ENCODE measurements at places on chromosomes 11 and 22.
A peak's percentile ranks its signal among the peaks of the same experiment; 100 is the strongest.

- no peak for DNase-seq
Observed at GRCh38 chr11:84720706-84721402, 906.3 kb downstream of the DLG2 start.

DNA sequence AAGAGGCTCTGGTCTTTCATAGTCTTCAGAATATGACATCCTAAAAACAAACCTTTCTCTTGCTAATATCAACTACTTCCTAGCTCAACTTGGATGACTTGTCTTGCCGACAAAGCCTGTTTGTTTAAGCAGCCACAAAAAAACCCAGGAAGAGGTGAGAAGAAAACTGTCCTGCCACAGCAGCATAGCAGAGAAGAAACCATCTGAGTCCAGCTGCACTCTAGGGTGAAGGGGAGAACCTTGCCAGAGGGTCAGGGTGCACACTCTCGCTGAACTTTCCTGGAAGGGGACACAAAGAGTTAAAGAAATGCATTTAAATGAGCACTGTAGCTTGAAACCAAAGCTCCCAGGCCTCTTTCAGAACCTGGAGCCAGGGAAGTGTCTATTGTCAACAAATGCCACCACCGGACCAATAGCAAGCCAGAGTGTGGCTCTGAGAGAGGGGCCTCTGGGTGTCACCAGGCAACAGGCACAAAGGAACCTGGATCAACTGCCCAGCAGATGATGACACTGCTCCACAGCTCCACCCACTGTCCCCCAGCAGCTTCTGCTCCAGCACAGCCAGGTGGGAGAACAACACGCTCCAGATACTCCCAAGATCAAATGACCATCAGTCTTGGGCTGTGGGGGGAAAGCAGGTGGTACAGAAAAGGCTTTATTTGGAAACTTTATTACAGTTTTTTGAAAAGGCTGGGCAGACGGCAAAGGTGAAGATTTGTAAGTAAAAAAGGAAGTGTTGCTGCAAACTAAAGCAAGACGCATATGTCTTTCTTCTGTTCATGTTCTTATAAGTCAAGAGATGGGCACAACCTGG, 105.7 kb downstream of the RASSF10 start:
- peak; percentile 78 for DNase-seq

- DNase-seq = no peak
Observed at GRCh38 chr22:20663137-20663828, 110.6 kb upstream of the SERPIND1 start.

GRCh38 chr11:62401811-62402210, 17.0 kb upstream of the SCGB1A1 start:
- DNase-seq = no peak

GRCh38 chr11:75063741-75064314, 32.8 kb downstream of the OR2AT4 start:
- DNase-seq = no peak

- no peak for DNase-seq
Observed at GRCh38 chr11:14544611-14545010, 24.4 kb upstream of the PSMA1 start.

GRCh38 chr11:60921259-60921658, 3.0 kb upstream of the TMEM132A start:
- no peak for DNase-seq

DNA sequence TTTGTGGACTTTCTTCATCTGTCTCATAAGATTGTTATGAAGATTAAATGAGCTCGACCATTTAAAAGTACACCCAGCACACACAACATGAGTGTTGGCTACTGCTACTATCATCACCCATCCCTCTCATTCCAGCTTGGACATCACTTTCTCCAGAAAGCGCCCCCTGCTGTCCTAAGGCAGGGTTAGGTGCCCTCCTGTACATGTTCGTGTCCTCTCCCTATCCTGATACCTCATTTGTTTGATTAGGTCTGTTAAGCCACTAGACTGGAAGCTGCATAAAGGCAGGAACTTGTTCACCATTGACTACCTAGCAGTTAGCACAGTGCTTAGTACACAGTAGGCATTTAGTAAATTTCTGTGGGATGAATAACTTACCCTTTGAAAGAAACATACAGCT, 85.5 kb downstream of the ENTHD1 start:
- DNase-seq = no peak

GRCh38 chr11:120306519-120307242, 18.4 kb upstream of the TLCD5 start:
- DNase-seq = no peak

DNA sequence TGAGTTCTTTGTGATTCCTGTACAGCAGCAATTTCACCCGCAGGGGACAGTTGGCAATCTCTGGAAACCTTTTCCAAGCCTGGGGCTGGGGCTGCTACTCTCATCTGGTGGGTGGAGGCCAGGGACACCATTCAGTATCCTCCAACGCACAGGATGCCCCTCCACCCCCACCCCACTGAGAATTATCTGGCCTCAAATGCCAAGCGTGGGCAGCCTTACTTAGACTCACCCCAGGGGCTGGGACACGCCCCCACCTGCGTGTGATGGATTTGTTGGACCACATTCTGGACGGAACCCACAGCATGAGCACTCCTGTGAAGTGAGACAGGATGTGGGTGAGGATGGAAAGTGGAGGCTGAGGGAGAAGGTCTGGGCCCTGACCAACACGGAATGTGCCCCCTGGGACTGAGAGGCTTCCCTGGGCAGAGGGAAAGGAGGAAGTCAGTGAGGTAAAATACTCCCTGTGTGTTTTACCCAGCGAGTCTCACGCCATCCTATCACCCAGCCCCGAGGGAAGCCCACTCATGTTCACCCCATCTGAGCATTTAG, 13.7 kb downstream of the RASD2 start:
- DNase-seq = no peak

DNA sequence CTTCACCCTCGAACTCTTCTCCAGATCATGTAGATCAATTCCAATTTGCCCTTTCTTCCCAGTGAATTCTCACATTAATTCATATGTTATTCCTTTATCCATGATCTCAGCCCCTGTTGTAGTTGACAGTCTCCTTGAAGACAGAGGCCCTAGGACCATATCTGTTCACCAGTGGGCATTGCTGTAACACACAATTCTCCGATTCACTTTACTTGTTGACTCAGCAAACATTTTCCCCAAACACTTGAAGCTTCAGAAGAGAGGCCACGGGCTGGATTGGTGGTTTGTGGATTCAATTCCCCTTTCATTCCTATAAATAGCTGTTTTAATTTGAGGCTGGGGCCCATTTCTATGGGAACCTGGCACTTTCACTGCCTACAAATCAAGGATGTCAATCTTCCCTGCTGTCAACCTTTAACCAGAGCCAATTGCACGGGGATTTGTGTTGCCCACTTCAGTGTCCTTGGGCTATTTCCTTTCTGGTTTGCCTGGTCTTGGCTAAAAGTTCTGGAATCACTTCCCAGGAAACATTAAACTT, 393.0 kb upstream of the KIRREL3 start:
- DNase-seq = no peak

- no peak for DNase-seq
Observed at GRCh38 chr22:44158816-44159215, 21.9 kb upstream of the PARVG start.

GRCh38 chr11:77175021-77175842, 47.2 kb downstream of the MYO7A start:
- DNase-seq = no peak

- DNase-seq = no peak
Observed at GRCh38 chr11:95148406-95148805, 58.8 kb downstream of the ENDOD1 start.

- no peak for DNase-seq
Observed at GRCh38 chr11:127843483-127844396, 743.6 kb downstream of the ETS1 start.

GRCh38 chr11:9575260-9576240, 2.1 kb downstream of the WEE1 start:
- DNase-seq = peak; percentile 93

- DNase-seq = no peak
Observed at GRCh38 chr11:61168042-61168688, 6.9 kb upstream of the VPS37C start.
